ENCODE measurements at places on chromosomes 5 and 9.

DNA sequence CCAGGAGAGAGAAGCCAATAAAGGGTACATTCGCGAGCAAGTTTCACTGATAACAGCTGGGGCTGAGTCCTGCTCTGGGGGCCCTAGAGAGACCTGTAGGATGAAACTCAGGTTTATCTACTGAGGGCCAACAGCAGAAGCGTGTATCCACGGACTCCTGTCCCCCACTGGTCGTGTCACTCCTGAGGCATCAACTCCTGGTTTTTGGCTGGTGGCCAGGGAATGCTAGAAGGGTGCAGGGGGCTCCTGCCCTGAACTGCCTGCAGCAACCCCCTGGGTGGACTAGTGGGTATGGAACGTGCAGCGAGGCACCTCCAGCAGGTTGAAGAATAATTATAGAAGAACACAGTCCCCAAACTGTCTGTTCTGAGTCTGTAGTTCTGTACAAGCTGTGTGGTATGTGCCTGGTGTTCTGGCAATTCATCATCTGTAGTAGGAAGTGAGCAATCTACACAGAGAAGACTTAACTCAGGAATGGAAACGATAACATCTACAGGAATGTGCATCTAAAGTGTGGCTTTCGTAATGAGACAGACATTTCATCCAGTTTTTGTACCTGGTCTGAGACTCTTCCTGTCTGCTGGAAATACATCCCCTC, 64.5 kb upstream of the GNA14 start:
- peak; percentile 82 for DNase-seq

DNA sequence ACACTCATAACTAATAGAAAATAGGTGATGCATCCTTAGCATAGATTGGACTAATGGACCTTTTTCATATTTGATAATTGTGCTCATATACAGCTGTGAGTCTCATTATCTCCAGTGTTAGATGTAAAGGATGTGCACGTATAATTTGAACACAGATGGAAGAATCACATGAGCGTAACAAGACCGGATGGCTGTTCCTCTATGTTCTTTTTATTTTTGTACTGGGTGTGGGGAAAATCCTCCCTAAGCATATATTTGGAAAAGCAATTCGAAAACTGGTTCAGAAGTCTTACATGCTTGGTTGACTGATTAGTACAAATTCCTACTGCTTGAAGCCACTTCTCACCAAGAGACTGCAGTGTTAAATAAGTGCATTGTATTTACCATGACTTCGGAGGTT, 230.2 kb downstream of the AOPEP start:
- DNase-seq = no peak

GRCh38 chr5:59034498-59035186, 451.8 kb downstream of the RAB3C start:
- DNase-seq = peak; percentile 58

GRCh38 chr9:106929471-106930177, 66.7 kb downstream of the ZNF462 start:
- DNase-seq = no peak

DNA sequence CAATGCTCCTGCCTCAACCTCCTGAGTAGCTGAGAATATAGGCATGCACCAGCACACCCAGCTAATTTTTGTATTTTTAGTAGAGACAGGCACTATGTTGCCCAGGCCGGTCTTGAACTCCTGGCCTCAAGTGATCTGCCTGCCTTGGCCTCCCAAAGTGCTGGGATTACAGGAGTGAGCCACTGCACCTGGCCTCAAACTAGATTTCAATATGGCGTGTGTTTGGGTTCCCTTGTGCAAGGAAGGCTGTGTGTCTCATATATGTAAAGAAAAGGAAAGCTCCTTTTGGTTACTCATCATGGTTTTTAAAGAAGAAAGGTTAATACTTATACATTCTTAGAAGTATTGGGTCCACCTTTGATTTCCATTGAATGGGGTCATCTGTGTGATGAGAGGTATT, 70.7 kb downstream of the ANKRD33B start:
- DNase-seq = no peak

GRCh38 chr5:160108124-160108523, 11.1 kb downstream of the PWWP2A start:
- DNase-seq = no peak

DNA sequence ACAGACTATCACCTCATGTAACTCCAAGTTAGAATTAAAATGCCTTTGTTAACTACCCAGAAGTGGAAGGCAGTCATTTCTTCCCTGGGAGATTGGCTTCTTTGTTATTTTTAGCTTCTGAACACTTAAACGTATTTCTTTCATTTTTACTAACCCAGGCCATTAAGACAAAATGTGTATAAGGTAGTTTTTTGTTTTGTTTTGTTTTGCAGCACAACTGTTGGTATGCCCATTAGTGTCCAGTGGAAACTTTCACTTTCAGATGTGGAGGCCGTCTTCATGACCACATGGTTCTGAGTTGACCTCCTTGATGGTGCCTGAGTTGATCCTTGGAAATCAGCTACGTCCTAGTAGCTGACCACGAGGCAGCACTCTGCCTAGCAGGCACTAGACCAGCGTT, 264.6 kb upstream of the ZNF608 start:
- no peak for DNase-seq

DNA sequence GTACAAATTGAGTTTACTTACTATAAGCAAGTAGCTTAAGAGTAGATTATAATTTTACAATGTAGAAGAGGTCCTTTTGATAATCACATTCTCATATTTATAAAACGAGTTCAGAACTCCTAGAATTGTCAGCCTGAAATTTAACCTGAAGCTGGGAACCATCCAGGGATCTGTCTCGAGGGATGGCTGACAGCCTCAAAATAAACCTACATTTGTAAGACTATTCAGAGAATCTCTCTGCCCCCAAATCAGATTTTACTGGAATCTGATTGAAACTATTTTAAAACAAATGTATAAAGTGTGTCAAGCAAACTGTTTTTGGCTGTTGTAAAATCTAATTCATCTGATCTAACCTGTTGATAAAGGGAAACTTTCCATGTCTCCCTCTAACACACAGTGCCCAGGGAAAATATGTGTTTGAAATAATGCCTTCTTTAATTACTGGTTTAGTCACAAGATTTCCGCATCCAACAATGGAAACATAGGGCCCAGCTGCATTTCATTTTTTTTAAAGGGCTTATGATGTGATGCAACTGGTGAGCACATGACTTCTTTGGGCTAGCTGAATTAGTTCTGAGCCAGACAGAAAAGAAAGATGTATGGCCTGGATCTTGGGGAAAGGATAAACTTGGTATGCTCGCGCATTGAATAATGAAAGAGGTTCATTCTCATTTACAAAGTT, 30.3 kb downstream of the SLC25A46 start:
- peak; percentile 57 for DNase-seq

- DNase-seq = no peak
Measured at GRCh38 chr9:82234160-82234943, 245.8 kb downstream of the SPATA31D1 start.

DNA sequence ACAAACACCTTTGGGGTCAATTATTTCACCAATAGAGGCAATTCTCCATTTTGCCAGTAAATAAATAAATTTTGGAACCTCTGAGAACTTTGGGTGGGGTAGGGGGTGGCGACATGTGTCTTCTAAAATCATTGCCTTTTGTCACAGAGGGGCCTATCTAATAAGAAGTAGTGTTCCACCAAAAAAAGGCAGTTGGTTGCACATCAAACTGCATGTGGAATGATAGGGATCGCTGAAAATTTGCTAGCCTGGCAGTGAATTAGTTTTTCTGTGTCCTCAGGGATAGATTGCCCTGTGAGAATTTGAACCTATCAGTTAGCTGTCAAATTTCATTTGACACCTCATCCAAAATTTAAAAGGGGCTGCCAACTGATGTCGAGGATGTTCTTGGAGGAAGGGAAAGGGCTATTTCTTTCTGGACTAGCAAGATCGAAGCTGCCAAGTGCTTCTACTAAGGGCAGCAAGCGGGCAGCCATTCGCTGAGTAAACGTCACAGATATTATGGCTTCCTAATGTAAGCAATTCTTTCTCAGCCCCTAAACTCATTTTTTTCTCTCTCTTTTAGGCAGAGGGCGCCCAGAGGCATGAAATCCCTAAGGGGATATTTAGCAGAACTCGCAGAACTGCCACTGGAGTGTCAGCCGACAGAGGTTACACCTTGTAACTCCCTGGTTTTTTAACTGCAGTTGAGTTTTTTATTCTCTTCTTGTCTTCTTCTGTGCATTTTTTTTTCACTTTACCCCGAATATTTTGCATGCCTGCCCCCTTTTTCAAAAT, 2208.1 kb upstream of the WWC1 start:
- no peak for DNase-seq

- DNase-seq = no peak
Measured at GRCh38 chr9:93575796-93576257, 557 bp upstream of the PHF2 start.

GRCh38 chr9:108631496-108632285, 224.1 kb downstream of the ACTL7B start:
- no peak for DNase-seq

- DNase-seq = no peak
Measured at GRCh38 chr9:105359892-105360291, 87.9 kb upstream of the FSD1L start.

DNA sequence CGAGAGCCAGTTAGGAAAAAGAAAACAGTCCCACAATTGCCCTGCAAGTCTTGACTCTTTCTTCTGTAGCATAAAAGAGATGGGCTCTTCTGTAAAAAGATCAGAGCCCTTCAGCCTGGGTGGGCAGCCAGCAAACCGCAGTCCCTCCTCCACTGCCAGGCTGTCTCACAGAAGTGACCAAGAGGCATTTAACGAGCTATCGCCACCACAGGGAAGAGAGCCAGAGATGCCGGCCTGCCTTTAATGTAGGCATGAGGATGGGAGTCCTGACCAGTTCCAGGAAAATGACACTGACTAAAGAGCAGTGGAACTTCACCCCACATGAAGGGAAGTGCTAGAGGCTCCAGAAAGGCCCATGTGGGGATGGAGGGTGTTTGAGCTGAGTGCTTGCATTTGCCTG, 264.6 kb downstream of the NDUFS4 start:
- DNase-seq = no peak

DNA sequence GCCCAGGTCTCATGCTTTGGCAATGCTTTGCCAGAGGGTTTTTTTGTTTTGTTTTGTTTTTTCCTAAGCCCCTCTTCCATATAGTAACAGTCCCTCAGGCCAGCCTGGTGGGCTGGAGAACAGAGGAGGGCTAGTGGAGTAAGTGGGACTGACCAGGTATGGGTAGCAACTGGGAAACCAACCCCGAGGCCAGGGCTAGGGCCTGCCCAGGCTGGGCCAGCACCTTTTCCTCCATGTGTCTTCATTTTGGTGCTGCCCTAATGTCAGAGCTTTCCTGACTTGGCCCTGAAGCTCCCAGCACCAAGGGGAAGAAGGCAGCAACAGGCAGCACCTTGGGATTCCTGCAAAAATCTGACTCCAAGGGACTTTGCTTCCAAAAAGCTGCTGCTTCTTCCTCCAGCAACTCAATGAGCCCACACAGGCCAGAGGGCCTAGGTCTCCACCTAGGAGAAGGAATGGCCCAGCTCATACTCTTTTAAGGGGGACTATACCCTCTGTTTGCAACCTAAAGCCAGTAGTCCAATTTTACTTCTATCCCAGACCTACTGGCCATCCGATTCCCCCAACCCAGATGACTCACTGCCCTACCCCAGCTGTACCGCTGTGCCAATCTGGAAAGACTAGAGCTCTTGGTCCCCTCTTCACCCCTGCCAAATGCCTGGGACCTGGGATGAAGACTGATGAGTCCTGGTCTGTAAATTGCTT, 105.1 kb downstream of the PSD2 start:
- DNase-seq = no peak

GRCh38 chr5:31807789-31808540, 169.0 kb downstream of the PDZD2 start:
- no peak for DNase-seq

DNA sequence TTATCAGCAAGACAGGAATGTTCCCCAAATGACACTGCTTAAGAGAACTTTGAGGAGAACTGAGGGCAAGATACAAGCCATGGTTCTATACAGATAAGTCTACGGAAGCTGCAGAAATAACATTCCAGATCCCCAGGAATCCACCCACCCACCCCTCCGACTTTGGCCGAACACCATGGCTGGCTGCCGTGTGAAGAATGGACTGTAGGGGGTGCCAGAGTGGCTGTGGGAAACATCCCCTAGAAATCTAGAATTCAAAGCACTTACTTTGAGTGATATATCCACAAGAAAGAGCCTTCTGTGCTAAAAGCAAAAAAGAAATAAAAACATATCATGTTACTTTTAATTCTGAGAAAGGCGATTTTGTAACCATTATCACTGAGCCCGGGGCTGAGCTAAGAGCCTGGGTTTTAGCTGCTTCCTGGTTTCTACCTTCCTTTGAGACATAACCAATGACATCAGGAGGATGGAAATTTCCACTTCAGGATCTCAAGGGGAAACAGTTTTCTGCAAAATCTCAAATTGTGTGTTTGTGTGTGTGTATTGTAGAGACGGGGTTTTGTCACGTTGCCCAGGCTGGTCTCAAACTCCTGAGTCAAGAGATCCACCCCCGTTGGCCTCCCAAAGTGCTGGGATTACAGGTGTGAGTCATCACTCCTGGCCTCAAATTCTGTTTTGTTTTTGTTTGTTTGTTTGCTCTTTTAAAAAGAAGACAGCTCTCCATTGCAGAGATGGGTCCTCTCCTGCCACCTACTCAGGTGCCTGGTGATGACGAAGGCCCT, 36.4 kb downstream of the GGTA1 start:
- DNase-seq = no peak

GRCh38 chr5:157718519-157718918, 12.7 kb upstream of the THG1L start:
- DNase-seq = no peak

DNA sequence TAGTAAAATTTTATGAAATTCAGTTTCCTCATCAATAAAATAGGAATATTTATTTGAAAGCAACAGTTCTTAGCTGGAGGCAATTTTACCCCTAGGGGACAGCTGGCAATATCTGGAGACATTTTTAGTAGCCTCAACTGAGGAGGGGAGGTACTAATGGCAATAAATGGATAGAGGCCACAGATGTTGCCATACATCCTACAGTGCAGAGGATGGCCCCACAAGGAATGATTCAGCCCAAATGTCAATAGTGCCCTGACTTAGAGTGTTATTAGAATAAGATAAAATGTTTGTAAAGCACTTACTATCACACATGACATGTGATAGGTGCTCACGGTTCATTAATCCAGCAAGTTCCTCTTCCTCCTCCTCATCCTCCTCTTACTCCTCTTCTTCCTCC, 293.6 kb downstream of the KCTD16 start:
- no peak for DNase-seq

GRCh38 chr9:87036506-87036905, 89.2 kb upstream of the GAS1 start:
- no peak for DNase-seq

DNA sequence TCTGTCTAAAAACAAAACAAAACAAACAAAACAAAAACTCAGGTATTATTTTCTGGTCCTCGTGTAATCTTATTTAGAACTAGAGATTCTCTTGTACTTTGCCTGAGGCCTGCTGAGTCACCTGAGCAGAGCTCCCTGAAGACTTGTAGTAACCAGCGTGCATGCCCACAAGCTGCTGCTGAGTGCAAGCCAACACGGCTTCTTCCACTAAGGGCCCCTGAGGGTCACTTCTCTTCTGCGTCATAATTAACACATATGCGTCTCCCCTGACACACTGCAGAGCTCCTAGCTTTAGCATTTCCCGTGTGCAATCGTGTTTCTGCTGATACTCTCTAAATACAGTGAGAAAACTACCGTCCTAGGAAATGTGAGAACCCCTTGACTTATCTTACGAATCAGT, 10.9 kb upstream of the NDFIP1 start:
- no peak for DNase-seq
